Stimulated activated CD4-positive, alpha-beta T cell treated with anti-CD3 and anti-CD28 coated beads, TNF-alpha, amount 100 ng/mL, for 48 hours (primary cell): ENCODE measurements at places on chromosomes 13 and 19.

DNA sequence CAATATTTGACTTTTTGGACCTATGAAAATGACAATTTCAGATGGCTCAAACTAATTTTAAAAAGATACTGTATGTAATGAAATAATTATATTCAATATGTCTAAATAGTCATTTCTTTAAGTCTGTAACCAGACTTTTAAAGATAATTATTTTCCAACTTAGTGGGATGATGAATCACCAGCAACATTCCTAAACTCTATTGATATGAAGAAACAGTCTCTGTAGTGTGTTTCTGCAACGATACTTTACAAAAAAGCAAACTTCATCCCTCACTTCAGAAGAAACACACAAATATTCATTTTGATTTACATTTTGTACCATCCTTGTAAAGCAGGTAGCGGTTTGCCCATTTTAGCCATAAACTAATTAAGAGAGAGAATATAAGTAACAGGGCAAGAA is 417.4 kb downstream of the EFNB2 start:
- no peak for DNase-seq

DNA sequence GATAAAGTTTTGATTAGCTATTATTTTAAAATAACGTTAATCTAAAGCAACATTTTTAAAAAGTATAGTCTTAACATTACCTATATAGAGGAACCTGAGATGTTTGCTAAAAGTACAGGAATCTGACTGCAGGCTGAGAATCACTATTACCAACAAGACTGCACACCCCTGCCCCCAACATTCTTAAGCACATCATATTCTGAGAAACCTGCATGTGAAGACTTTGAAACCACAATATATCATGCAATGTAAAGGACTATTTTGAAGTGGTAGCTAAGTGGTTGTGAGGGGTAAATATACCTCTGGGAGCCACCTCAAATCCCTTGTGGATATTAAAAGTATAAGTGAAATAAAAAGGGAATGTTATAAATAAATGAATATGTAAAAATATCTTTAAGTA is 119.0 kb upstream of the KLF12 start:
- no peak for DNase-seq

DNA sequence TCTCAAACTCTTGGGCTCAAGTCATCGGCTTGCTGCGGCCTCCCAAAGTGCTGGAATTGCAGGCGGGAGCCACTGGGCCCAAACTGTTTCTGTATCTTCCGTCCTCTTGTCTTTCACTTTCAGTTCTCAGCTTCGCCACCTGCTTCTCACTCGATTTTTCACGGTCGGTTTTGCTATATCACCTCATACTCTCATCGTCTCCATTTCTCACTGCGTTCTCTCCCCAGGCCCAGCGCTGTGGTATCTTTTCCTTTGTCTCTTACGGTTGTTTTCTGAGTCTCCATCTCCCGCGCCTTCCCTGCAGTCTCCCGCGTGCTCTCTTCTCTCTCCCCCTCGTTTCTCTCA is 14.9 kb downstream of the SSC5D start:
- DNase-seq: no peak

DNA sequence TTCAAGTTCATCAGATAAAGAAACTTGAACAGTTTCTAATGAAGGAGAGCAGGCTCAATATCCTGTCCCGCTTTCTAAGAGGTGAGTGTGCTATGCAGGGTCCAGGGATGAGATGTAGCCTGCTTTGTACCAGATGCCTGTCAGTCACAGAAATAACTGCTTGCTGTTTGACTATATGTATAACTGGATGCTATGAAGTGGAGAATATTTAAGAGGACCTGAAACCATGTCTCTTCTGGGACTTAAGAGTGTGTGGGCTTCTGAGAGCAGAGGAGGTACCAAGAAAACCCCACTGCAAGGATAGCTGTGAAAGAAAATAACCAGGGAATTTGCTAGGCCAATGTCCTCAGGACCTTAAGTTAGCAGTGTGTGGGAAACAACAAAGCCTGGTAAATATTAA is 246.3 kb upstream of the RFC3 start:
- no peak for DNase-seq

DNA sequence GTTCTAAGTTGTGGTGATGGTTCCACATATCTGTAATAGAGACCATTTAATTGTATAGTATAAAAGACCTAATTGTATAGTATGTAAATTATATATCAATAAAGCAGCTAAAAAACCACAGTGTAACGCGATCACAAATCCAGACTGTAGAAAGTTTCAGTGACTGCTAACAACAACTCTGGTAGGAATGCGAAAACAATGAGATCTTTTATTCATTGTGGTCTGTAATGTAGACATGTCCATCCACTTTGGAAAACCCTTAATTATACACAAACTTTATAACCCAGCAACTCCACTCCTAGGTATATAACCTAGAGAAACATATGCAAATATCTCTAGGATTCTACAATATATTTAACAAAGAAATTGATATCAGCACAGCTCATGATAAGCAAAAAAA is 549.5 kb downstream of the SLITRK1 start:
- DNase-seq: no peak

- no peak for DNase-seq
These were observed 7.7 kb upstream of the FGF9 start for GRCh38 chr13:21663197-21663596.

GRCh38 chr13:62629618-62630017 is 1214.0 kb upstream of the PCDH20 start:
- no peak for DNase-seq

GRCh38 chr13:70408865-70409264 is 300.6 kb upstream of the KLHL1 start:
- DNase-seq: no peak

GRCh38 chr13:40586886-40587565 is 79.4 kb downstream of the FOXO1 start:
- DNase-seq: no peak

- no peak for DNase-seq
These were observed 7.0 kb downstream of the ABHD8 start for GRCh38 chr19:17296273-17296672.

- DNase-seq: no peak
These were observed 11.9 kb upstream of the TPTE2 start for GRCh38 chr13:19573120-19573716.

DNA sequence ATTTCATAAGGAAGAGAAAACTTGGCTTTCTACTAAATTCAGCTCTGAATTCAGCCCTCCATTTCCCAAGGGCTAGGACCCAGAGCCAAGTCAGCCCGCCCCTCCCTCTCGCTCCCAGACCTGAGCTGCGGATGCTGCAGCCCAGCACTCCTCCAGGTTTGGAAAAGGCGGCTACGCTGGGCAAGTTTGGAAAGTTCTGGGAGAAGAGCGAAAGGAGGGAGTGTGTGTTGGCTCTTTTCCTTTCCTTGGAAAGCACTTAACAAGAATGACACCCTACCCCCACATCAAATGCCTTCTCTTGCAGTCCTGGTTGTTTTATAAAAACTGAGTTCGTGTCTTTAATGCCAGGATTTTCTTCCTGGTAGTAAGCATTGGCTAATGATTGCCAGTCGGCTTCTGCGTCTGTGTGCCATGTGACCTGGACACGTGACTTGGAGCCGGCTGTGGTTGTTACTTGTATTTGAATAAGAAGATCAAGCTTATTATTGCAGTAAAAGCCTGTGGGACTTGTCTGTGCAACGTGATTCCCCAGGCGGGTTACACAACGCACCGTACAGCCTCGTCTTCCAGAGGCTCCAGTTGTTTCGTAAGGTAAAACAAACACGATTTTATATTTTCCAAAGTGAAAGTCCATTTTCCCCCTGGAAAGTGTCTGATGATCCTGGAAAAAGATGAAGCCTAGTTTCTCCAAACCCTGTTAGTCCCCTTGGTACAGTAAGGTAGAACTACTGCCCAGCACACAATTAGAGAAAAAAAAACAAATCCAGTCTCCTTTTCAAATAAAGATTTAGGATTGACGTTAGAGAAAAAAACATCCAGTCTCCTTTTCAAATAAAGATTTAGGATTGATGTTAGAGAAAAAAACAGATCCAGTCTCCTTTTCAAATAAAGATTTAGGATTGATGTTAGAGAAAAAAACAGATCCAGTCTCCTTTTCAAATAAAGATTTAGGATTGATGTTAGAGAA is 26.8 kb upstream of the UBE2L5 start:
- peak; percentile 57 for DNase-seq

GRCh38 chr13:106522898-106523525 is 12.4 kb downstream of the EFNB2 start:
- no peak for DNase-seq

DNA sequence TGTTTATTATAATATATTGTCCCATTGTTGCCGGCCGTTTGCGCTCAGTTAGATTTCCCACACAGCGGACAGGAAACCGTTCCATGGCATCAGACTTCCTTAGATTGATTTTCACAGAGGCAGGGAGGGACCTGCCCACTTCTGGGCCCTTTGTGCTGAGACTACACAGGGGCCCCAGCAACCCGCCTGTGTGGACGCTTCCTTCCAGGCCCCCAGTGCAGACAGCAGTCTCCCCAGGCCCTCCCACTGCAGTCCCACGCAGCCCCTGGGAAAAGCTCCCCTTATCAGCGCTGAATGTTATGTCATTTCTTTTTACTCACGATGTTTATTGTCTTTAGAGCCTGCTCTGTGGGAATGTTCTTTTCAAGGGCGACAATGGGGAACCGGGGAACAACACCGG is 351.7 kb upstream of the ARGLU1 start:
- no peak for DNase-seq

DNA sequence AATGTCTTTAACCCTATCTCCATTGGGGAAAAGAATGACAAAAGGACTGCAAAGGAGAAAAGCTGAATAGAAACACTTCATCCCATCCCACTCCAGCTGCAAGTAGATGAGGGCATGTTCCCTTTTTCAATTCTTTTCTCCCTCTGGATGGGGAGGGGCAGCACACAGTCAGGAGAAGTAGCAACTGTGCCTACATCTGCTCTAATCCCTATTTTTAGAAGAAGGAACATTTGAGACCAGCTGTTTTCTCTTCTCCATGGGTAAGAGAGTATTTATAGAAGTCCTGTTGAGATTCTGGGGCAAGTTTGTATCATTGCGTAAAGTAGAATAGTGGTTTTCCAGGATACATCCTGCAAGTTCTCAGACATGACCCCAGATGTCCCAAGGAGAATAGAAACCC is 9.3 kb upstream of the GTF3A start:
- no peak for DNase-seq

GRCh38 chr19:45428384-45429231 is 4.9 kb upstream of the ERCC1 start:
- no peak for DNase-seq

DNA sequence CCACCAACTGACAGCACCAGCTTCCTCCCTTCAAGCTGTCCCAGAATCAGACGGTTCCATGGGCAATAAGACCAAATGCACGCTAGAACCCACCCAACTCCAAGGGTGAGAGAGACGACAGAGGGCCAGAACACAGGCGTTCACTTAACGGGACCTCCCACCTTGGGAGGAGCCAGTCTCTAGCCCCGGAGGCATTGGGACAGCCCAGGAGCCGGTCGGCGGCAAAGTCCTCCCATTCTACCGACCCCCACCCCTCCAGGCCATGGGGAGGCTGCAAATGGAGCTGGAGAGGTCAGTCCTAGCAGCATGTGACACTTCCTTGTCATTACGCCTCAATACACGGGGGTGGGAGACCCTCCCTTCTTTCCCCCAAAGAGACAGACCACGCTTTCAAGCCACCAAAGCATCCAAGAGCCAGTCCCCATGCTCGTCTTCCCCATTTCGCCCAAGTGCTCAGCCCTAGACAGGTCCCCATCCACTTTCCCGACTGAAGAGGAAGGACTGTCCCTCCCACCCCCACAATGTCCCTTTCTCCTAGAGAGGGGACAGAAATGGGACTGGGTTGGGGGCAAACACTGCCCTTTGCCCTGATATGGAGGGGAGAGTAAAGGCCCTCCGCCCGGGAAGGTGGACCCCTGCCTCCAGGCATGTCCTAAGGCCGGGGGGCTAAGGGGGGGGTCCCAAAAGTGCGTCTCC is 964 bp downstream of the KHSRP start:
- DNase-seq: no peak

DNA sequence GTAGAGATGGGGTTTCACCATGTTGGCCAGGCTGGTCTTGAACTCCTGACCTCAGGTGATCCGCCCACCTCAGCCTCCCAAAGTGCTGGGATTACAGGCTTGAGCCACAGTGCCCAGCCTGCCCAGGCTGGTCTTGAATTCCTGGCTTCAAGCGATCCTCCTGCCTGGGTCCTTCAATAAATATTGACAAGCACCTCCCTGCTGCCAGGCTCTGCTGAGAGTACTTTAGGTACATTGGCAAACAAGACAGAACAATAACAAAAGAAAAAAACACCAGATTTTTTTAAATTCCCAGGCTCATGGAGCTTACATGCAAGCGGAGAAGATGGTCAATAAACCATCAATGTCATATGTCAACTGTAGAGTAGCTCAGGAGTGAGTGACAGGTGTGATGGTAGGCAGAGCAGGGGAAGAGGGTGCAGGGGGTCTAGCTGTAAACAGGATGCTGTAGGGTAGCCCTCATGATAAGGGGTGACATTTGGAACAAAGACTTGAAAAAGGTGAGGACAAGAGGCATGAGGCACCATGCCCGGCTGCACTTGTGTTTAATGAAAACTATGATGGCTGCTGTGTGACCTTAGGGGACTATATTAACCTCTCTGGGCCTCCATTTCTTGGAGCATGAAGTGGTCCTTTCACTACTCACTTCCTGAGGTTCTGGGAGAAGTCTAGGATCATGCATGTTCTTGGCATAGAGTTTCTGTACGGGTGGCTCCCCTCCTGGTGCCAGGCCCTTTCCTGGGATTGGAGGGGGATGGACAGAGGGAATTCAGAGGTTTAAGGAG is 19.6 kb downstream of the SULT2B1 start:
- no peak for DNase-seq

DNA sequence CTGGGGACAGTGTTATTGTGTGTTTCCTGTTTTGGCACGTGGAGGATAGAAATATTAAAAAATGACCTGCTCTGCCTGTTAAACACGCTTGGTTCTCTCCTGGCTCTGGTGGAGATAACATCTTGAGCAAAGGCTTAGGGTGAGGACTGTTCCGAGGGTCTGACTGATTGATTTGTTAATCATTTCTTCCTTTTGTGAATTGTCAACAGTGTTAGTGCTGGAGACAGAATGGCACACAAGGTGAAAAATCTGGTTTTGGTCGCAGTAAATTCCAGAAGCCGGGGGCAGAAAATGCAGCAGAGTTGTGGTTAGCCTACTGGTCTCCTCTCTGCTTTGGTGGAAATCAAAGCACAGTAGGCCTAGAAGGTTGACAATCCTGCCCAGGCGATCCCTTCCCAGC is 163.6 kb downstream of the FGF9 start:
- no peak for DNase-seq

GRCh38 chr13:109151696-109152095 is 522.3 kb downstream of the MYO16 start:
- DNase-seq: no peak

GRCh38 chr13:38905861-38906260 is 84.8 kb downstream of the STOML3 start:
- no peak for DNase-seq

- DNase-seq: peak; percentile 68
These were observed 6.0 kb downstream of the SPRED3 start for GRCh38 chr19:38394488-38394887.

- no peak for DNase-seq
These were observed 121.8 kb downstream of the AKAP11 start for GRCh38 chr13:42393573-42394360.

GRCh38 chr13:103199380-103200088 is 133.3 kb upstream of the SLC10A2 start:
- DNase-seq: no peak

- no peak for DNase-seq
These were observed 763 bp upstream of the LRP3 start for GRCh38 chr19:33193269-33193864.
